ENCODE measurements at places on chromosomes 4 and X.

DNA sequence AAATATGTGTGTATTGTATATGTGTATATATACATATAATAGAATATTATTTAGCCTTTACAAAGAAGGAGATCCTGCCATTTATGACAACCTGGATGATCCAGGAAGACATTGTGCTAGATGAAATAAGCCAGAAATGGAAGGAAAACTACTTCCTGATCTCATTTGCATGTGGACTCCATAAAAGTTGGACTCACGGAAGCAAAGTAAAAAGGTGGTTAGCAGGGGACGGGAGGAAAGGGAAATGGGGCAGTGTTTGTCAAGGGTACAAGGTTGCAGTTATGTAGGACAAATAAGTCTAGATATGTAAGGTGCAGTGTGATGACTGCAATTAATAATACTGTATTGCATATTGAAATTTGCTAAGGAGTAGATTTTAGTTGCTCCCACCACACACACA, 331.1 kb upstream of the FSTL5 start:
- no peak for DNase-seq

- no peak for DNase-seq
Measured at GRCh38 chr4:95580226-95580625, 31.5 kb upstream of the UNC5C start.

GRCh38 chrX:39730662-39731329, 367.0 kb downstream of the BCOR start:
- peak; percentile 79 for DNase-seq

DNA sequence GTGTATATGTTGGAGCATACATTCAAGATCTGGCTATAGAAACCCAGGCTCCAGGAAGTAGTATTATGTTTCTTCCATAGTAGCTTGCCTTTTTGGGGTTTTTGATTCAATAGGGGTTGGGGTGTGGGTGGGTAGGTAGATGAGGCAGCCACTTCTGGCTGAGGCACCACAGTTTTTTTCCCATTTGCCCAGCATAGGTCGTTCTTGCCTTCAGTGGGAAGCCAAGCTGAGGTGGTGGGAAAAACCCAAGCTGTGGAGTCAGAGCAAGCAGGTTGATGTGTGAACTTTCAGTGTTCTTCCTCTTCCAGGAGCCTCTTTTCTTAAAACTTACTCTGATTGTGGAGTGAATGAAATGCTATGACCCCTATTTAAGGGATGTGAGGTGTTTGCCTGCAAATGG, 67.0 kb upstream of the RPS6KA3 start:
- no peak for DNase-seq

- no peak for DNase-seq
Measured at GRCh38 chr4:149964001-149964796, 114.0 kb upstream of the DCLK2 start.
